Activated CD4-positive, alpha-beta memory T cell treated with anti-CD3 and anti-CD28 coated beads for 36 hours (primary cell): ENCODE measurements at places on chromosomes 2 and 18. TPM values are rescaled to one million over a fixed set of nuclear protein-coding genes. Genes with fewer than 3 reads are reported as not detected.

CD8B2 gene
- 0.19 TPM for total RNA-seq

ANKRD29 gene
- not detected for total RNA-seq

CDK15 gene
- not detected for total RNA-seq

DNA sequence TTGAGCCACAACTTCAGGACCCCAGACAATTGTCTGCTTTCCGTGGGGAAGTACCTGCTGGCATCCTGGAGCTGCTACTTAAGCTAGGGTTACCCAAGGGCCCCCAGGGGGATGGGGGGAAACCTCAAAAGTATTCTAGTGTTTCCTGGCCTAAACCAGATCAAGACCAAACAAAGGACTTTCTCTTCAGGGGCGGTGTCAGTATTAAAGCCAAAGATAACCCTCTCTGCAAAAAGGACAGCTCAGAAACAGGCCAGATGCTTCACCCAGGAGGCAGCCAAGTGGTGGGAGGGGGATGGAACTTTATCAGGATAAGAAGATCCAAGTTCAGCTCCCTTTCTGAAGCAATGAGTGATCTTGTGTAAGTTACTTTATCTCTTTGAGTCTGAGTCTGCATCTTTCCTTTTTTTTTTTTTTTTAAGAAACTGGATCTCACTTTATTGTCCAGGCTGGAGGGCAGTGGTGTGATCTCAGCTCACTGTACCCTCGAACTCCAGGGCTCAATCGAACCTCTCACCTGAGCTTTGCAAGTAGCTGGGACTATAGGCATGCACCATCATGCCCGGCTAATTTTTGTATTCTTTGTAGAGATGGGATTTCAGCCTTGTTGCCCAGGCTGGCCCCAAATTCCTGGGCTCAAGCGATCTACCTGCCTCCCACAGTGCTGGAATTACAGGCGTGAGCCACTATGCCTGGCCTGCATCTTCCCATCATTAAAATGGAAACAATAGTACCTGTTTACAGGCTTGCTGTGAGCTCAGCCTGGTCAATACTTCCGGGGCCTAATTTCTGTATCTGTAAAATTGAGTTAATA is 151.8 kb upstream of the PTPRM start:
- no peak for DNase-seq

DNA sequence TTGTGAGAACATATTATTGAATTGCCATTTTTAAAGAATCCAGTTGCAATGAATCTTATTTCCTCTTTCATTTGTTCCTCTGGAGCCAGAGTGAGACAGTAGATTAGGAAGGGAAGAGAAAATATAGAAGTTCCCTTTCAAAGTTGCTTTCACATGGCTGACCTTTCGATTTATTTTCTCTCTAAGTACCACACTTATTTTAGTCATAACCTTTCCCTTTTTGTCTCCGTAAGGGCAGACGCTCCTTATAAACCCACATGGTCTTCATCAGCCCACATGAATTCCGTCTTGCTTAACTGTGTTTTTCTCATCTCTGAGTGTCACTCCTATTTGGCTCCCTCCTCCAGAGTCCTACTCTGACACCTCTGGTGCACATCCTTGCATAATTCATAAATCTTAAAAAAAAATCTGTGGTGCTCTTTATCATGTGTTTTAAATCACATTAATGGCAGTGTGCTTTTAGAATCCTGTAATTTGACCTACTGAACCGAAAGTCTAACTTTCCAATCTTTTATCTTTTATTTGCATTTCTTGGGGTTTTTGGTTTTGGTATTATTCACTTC is 38.5 kb upstream of the ZNF396 start:
- no peak for DNase-seq

DNA sequence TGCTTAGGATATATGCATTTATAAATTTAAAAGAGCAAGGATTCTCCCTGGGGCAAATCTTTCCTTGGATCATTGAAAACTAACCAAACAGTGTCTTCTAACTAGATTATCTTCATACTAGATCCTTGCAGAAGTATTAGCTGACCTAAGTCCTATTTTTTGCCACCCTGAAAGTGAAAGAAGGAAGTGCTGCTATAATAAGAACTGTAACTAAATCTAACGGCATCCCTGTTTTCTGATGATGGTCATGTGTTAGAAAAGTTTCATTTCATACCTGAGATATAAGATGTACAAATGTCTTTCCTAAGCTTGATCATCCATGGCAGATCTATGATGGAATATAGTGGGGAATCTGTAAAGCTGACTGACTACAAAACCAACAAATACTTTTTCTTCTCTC is 102.7 kb downstream of the MAP2 start:
- DNase-seq: no peak

- DNase-seq: no peak
Observed at GRCh38 chr2:58862244-58862643, 621.1 kb upstream of the FANCL start.

- DNase-seq: no peak
Observed at GRCh38 chr2:112841295-112842044, 4.9 kb upstream of the IL1B start.

DNA sequence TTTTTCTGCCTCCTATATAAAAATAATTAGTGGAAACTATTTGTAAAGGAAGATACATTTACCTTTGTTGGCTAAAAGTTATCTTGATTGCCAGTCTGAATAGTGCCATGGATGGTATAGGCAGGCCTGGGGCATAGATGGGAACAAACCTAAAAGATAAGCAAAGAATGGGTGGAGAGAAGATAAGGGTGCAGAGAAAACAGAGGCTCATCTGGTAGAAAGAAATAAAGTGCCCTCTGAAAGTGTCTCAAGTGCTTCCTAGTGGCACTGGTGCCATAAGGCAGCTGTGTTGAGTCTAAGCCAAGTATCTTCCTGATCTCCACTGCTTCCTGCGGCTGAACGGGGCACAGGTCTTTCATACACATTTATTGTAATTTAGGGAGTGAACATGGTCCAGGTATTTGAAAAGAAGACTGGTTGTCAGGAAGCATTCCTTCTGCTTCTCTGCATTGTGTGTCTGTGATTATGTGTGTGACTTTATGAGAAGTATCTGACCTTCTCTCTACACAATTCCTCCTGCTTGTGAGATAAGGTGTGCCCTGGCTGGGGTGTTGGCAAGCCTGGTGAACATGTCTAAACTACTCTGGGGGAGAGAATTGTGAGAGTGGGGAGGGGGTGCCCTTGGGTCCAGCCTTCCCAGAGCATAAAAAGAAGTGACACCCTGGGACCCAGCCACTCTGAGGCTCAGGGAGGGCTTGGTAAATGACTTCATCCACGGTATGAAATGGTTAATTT is 280.5 kb downstream of the CAMKMT start:
- no peak for DNase-seq

MDH1B gene
- 0.87 TPM for total RNA-seq

DNA sequence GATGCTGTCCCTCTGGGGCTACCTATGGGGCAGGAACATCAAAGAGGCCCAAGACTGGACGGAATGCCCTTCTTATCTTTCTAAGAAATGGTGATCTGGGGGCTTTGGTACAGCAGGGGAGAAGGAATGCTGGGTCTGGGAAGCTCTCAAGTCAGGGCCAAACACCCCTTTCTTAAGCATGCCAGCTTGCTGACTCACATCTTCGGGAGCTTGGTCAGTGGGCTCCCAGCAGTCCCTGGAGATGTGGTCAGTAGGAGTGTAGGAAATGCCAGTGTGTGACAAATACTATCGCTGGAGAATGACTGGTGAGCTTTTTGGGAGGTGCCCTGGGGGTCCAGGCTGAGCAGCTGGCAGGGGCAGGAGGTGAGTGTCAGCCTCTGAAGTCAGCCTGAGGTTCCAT is 105.0 kb upstream of the CDC42EP3 start:
- DNase-seq: no peak

MATN3 gene
- total RNA-seq: not detected

SCYGR4 gene
- total RNA-seq: not detected

GRCh38 chr2:240640939-240641338 is 15.7 kb downstream of the GPR35 start:
- no peak for DNase-seq

CFAP221 gene
- not detected for total RNA-seq

GPAT2 gene
- 15.4 TPM for total RNA-seq

CRYGC gene
- total RNA-seq: not detected

GRCh38 chr2:231807020-231807419 is 20.8 kb downstream of the COPS7B start:
- DNase-seq: no peak

DNA sequence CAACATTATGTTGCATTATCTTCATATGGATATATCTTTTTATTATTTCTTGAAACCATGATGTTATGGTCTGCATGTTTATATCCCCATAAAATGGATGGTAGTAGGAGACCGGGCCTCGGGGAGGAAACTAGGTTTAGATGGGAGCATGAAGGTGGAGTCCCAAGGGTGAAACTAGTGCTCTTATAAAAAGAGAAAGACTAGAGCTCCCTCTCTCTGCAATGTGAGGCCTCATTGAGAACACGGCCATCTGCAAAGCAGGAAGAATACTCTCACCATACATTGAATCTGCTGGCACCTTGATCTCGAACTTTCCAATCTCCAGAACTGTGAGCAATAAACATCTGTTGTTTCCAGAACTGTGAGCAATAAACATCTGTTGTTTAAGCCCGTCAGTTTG is 64.0 kb downstream of the NXPH2 start:
- no peak for DNase-seq

GRCh38 chr18:78865056-78865598 is 114.5 kb upstream of the SALL3 start:
- no peak for DNase-seq

DNAJC5G gene
- not detected for total RNA-seq

GRCh38 chr2:222448748-222449181 is 24.4 kb downstream of the SGPP2 start:
- DNase-seq: no peak

DNA sequence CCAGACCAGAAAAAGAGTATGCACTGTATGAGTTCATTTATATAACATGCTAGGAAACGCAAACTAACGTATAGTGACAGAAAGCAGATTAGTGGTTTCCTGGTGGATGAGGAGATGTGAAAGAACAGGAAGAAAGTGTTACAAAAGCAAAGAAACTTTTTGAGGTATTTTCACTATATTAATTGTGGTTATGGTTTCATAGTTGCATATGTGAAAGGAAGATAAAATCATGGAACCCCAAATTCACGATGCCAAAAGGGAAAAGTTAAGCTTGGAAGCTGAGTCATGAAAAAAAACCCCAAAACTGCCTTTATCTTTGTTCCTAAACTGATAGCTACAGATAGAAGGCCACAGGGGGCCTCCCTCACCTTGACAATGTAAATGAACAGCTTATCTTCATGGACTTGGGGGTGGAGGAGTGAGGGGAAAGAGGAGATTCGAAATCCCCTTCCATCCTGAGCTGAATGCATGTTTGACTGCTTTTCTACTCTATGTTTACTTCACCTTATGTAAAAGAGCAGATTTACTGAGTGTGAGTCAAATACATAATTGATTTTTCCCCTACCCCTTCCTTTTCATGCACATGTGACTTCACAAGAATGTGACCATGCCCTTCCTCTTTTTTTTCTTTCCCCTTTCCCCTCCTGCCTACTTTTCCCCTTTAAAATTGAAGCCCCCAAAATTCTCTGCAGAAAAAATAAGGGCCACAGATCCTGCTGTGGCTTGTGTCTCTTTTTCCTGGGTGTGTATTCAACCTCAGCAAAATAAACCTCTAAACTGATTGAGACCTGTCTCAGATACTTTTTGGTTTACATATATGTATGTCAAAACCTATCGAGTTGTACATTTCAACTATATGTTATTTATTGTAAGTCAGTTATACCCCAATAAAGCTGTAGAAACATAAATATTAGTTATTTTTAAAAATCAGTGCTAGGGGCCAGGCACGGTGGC is 100.1 kb upstream of the TLK1 start:
- DNase-seq: peak; percentile 50

DNA sequence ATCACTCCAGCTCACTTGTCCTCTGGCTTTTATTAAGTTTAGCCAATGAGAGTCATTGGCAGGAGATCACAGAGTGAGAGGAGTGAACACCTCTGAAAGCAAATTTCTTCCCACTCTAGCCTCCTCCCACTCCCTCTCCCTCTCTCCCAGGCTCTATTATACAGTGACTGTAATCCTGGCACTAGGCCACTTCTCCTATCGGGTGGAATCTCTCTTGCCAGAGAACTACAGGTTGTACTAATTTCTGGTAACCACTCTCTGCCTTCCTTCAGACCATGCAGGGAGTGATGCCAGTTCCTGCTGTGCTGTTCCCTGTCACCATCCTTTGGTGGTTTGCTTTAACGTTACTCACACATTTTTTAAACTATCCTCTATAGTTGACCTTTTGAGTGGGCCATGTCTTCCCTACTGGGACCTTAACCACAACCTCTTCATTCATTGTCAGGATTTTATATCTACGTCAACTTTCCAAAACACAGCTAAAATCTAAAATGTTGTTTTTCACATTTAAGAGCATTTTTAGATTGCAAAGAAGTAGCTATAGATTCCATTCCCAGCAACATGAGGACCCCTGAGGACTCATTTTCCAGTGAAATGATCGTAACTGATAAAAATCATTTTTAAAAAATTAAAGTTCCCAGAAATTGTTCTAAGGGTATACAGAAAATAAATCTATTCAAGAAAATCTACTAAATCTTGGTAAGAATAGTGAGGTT is 217.1 kb downstream of the MREG start:
- no peak for DNase-seq

GRCh38 chr2:97761192-97761591 is 47.8 kb downstream of the ZAP70 start:
- peak; percentile 69 for DNase-seq

KHK gene
- 12.7 TPM for total RNA-seq
